GM13977 (cell line): ENCODE measurements at places on chromosomes 3 and 15.
A peak's percentile ranks its signal among the peaks of the same experiment; 100 is the strongest.

- no peak for DNase-seq
These were observed 81.2 kb upstream of the RAP2B start for GRCh38 chr3:153080778-153081240.

DNA sequence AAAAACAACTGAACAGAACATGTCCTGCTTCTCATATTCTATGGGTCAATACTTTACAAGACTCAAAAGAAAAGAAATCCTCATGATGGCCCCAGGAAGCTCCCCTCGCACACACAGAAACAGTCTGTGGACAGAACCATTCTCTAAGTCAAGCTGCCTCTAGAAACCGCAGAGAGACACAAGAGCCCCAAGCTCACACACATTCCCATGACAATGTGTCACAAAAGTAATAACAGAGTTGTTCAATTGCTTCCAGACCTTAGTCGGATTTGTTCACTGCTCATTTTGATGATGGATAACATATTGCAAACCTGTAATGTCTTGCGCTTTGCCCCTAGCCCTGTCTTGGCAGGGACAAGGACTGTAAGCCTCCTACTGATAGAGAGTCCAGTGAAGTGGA lies 60.9 kb downstream of the UMPS start:
- DNase-seq, result no peak

DNA sequence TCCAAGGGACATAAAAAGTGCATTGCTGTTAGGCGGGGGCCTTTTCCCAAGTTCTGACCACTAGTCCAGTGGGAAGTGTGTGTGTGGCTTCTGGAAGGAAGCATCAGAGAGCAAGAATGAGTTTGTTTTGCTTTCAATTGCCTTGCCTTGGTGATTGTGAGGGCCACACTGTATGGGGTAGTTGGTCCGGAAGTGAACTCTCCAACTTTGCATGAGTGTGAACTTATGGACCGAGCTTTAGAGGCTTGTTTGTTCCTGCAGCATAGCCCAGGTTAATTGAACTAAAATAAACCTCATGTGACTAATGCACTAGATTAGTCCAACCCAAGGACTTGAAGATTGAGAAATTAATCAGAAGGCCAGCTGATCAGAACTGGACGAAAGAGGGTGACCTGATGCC lies 171.7 kb downstream of the NR2F2 start:
- DNase-seq, result no peak

- peak; percentile 37 for DNase-seq
These were observed 105.6 kb upstream of the TGFBR2 start for GRCh38 chr3:30500666-30501399.

DNA sequence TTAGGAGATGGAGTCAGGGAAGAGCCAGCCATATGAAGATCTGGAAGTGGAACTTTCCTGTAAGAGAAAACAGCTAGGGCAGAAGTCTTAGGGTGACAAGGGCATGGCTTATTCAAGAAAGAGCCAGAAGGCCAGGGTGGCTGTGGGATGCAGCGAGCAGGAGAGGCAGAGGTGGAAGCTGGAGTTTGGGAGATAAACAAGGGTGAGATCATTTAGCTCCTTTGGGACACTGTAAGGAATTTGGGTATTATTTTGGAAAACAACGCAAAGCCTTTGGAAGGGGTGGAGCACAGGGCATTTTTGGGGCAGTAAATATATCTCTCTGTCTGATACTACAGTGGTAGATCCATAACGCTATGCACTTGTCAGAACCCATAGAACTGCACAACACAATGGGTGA lies 5.0 kb upstream of the IL16 start:
- DNase-seq, result no peak

DNA sequence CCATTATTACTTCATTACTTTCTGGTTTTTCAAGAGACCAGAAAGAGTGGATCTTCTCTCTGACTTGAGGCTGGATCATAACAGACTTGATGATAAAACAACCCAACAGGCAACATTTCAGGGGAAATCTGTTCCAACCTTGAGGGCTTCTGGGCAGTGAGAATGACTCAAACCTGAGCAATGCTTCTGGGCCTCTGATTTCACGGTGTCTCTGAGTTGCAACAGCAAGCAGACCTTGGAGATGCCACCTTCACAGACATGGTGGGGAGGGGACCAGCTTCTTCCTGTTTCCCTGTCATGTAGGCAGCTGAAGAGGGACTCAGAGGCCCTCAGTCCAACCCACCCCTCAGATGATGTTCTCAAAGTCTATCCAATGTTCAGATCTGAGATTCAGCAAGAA lies 104.0 kb downstream of the ABHD5 start:
- no peak for DNase-seq

DNA sequence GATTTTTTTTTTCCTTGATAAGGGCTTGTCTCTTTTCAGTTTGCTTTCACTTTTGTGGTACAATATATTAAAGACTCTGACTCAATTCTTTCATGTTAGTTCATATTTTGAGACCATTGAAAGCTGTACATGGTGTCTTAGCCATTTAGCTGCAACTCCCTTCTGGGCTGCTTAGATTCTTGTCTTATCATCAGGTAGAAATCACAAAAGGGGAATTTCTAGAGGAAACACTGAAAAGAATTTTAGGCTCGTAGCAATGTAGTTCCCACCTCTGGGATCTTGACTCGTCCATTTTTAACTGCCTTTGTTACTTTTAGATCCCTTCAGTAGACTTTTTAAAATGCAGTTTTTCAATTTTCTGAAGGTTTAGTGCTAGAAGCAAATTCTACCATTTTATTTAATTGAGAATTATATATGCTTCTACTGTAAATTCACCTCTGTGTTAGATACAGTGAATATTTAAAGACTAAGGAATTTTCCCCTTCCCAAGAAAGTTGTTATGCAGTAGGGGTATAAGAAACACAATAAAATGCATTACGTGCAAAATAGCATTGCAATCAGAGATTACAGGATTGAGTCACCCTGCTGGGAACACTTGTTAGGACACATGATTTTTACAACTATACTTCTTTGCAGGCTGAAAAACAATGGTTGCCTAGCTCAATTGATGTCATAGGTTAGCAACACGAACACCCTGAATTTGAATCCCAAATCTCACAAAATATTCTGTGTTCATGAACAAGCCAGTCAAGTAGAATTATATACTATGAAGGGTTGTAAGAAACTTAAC lies 772.7 kb downstream of the PDCD6IP start:
- DNase-seq, result no peak

- no peak for DNase-seq
These were observed 289.4 kb downstream of the LSAMP start for GRCh38 chr3:116155841-116156240.

GRCh38 chr3:48208076-48208475 lies 15.2 kb upstream of the CAMP start:
- DNase-seq, result no peak
